ENCODE measurements at places on chromosomes 3 and 15. TPM values are rescaled to one million over a fixed set of nuclear protein-coding genes. Genes with fewer than 3 reads are reported as not detected.

NOX5 gene
- 0.02 TPM for polyA plus RNA-seq

CTXN2 gene
- polyA plus RNA-seq, result not detected

TRIM71 gene
- under 0.01 TPM for polyA plus RNA-seq

ALCAM gene
- 2.9 TPM for polyA plus RNA-seq

KLHL6 gene
- polyA plus RNA-seq, result 1.3 TPM

UCN2 gene
- polyA plus RNA-seq, result not detected

RTP1 gene
- polyA plus RNA-seq, result not detected

PRICKLE2 gene
- polyA plus RNA-seq, result 2.2 TPM

C3orf85 gene
- polyA plus RNA-seq, result not detected

TMEM158 gene
- 2.6 TPM for polyA plus RNA-seq

RPUSD3 gene
- 27.8 TPM for polyA plus RNA-seq

ZNF385D gene
- 3.9 TPM for polyA plus RNA-seq

SHC4 gene
- polyA plus RNA-seq, result 1.9 TPM

ZNF774 gene
- polyA plus RNA-seq, result 1.1 TPM

MAP1A gene
- 5.4 TPM for polyA plus RNA-seq

XIRP1 gene
- 0.67 TPM for polyA plus RNA-seq

CHRM5 gene
- polyA plus RNA-seq, result not detected

CSPG4 gene
- polyA plus RNA-seq, result 25.3 TPM

NIT2 gene
- polyA plus RNA-seq, result 30.1 TPM

LRRC3B gene
- 0.10 TPM for polyA plus RNA-seq

GUCA1C gene
- 0.22 TPM for polyA plus RNA-seq

STIMATE gene
- 12.9 TPM for polyA plus RNA-seq

KIF15 gene
- 0.16 TPM for polyA plus RNA-seq

DUOXA1 gene
- 0.14 TPM for polyA plus RNA-seq

PAQR5 gene
- polyA plus RNA-seq, result 0.11 TPM

RTP4 gene
- 1.6 TPM for polyA plus RNA-seq

CNTN4 gene
- 1.7 TPM for polyA plus RNA-seq

IL1RAP gene
- 1.5 TPM for polyA plus RNA-seq

ADAMTS17 gene
- 2.6 TPM for polyA plus RNA-seq

ECT2 gene
- 5.7 TPM for polyA plus RNA-seq

CKMT1B gene
- polyA plus RNA-seq, result 5.2 TPM

CDHR4 gene
- not detected for polyA plus RNA-seq

SUCNR1 gene
- 0.08 TPM for polyA plus RNA-seq

NDN gene
- 95.3 TPM for polyA plus RNA-seq

PLA2G4E gene
- polyA plus RNA-seq, result not detected

BCL6 gene
- polyA plus RNA-seq, result 96.3 TPM

CIB1 gene
- polyA plus RNA-seq, result 188 TPM

BNC1 gene
- polyA plus RNA-seq, result 1.5 TPM

TMEM212 gene
- polyA plus RNA-seq, result not detected

ANKUB1 gene
- polyA plus RNA-seq, result not detected

NEK11 gene
- polyA plus RNA-seq, result 3.3 TPM

PTPRG gene
- polyA plus RNA-seq, result 5.6 TPM

LRRIQ4 gene
- polyA plus RNA-seq, result not detected

PLSCR5 gene
- polyA plus RNA-seq, result not detected

CLDN18 gene
- polyA plus RNA-seq, result 5.6 TPM

All from adipose tissue (tissue), 3 donors.